ENCODE measurements at places on chromosomes 4 and X.
A peak's percentile ranks its signal among the peaks of the same experiment; 100 is the strongest.

DNA sequence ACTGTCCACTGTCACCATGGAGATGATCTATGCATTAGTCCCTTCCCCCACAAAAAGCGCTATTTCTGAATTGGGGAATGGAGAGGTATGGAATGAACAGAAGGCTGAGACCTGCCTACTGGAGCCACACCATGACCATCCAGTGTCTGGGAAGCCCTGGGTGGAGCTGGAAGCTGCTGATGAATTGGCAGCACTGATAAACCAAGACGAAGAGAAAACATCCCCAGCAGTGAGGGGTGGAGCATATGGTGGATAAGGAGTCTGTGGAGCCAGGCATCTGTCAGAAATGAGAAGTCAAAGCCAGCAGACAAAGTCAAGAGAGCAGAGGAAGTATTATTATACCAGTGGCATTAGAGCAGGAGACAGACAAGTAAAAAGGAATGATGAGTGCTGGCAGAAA is 13.2 kb downstream of the CC2D2A start:
- DNase-seq: no peak

DNA sequence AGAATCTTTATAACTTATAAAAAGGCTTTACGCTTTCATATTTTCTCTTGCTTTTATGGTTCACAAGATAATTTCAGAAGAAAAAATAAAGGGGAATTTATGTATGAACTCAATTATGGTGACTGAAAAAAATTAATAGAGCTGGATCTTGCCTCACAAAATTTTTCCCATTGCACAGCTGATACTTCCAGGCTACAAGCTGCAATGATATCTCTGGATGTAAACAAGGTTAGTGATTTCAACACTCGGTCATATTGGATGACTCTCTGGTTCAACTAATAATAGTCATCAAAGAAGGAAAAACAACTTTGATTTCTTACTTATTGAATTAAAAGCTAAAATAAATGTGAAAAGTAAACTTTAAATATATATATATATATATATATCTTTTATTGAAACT is 868.0 kb downstream of the FAT4 start:
- no peak for DNase-seq

- DNase-seq: no peak
These were observed 80.4 kb downstream of the CT47B1 start for GRCh38 chrX:120795301-120795700.

- DNase-seq: no peak
These were observed 55.3 kb downstream of the FANCB start for GRCh38 chrX:14817571-14817970.

GRCh38 chr4:157992038-157992705 is 180.7 kb downstream of the GASK1B start:
- DNase-seq: peak; percentile 20

GRCh38 chr4:70315928-70316327 is 18.9 kb upstream of the CABS1 start:
- DNase-seq: no peak

DNA sequence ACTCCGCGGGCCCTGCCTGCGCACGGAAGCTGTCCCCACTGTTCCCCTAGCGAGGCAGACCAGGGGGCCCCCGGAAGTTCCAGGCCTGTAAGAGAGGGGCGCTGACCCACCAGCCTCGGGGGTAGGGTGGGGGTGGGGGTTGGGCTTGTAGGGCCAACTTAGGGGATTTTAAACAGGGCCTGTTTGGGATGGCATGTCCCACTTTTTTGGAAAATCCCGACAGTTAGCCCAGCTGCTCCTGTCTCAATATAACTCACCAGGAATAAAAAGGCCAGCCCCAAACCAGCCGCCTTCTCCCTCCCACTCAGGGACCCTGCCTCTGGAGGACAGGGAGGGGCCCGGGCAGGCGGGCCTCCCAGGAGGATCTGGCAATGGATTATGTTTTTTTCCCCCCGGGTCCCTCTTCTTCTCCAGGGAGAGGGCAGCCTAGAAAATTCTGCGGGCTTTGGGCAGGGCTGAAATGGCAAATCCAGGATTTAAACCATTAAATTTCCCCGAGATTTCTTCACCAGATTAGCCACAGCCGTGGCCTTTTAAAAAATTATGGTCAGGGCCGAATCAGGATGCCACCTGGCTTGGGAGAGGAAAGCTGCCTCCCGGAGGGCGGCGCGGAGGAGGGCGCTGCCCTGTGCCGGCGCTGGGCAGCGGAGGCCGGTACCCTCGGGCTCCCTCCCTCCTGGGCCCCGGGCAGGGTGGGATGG is 957 bp downstream of the PPP2R2C start:
- DNase-seq: no peak

GRCh38 chrX:47143894-47144625 is 442 bp downstream of the NDUFB11 start:
- no peak for DNase-seq

DNA sequence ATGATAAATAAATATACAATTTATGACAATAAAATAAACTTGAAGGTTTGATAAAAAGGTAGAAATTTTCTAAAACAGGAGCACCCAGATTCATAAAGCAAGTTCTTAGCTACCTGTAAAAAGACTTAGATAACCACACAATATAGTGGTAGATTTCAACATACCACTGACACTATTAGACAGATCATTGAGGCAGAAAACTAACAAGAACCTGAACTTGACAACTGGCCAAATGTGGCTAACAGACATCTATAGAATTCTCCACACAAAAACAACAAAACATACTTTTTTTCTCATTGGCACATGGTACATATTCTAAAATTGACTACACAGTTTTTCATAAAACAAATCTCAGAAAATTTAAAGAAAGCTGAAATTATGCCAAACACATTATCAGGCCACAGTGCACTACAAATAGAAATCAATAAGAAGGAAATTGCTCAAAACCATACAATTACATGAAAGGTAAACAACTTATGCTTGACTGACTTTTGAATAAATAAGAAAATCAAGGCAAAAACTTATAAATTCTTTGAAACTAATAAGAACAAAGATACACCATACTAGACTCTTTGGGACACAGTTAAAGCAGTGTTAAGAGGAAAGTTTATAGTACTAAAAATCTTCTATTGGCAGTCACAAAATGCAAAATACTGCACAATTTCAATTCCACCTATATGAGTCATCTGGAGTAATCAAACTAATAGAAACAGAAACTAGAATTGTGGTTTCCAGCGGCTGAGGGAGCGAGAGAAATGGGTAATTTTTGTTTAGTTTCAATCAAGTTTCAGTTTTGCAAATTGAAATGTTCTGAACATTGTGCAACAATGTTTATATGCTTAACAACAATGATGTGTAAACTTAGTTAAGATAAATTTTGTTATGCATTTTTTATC is 925.6 kb downstream of the SH3BGRL start:
- DNase-seq: no peak

DNA sequence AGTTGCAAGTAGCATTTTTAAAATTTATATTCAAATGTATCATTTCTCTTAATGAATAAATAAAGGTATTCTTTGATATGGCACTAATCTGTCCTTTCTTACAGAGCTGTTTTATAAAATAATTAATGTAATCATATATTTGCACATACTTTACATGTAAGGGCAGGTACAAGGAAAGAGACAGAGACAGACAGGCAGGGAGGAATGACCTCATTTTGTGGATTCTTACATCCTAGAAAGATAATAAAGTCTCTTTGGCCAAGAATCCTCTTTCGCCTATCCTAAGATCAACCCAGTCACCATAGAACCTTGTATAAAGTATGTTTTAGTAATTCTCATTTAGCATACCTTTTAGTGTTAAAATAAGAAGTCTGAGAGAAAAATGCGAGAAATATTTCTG is 98.5 kb upstream of the CTSO start:
- no peak for DNase-seq

GRCh38 chr4:113908829-113909228 is 70.6 kb downstream of the ARSJ start:
- no peak for DNase-seq

DNA sequence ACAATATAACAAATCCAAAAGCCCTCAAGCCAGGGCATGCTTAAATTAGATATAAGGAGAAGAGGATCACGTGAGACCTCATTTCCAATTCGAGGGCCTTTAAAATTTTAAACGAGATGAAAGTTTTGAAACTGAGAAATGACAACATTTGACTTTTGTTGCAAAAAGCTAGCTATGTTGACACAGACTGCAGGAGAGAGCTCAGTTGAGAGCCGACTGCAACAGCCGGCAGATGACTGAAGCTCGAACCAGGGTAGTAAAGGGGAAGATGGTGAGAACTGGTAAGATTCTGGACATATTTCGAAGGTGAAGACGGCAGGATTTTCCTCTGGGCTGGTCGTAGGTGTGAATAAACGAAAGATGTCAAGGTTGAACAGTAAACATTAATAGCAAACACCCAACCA is 773 bp downstream of the PRMT9 start:
- no peak for DNase-seq

DNA sequence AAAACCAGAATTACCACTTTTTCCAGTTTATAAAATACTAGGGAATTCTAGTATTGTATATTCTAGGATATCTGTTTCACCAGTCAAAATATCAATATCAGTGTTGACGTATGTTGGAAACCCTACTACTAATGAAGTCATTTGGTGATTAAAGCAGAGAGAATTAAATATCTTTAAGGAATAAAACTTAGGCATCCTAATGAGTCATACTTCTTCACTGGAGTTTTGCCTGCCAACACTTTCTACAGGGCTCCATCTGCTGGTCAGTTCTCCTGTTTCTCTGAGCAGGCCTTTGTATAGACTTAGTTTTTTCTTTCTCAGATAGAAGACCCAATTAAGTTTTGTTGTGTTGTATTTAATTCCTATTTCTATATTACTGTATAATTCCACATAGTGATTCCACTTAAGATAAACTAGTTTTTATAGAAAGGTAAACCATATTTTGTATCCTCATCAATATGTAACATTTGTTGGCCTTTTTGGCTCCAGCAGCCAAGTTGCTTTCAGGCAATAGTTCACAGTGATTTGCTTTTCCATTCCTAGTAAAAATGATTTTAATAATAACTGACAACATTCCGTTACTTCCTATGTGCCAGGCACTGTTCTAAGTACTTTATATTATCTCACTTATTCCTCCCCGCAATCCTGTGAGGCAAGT is 3.5 kb downstream of the AP1AR start:
- DNase-seq: peak; percentile 30

DNA sequence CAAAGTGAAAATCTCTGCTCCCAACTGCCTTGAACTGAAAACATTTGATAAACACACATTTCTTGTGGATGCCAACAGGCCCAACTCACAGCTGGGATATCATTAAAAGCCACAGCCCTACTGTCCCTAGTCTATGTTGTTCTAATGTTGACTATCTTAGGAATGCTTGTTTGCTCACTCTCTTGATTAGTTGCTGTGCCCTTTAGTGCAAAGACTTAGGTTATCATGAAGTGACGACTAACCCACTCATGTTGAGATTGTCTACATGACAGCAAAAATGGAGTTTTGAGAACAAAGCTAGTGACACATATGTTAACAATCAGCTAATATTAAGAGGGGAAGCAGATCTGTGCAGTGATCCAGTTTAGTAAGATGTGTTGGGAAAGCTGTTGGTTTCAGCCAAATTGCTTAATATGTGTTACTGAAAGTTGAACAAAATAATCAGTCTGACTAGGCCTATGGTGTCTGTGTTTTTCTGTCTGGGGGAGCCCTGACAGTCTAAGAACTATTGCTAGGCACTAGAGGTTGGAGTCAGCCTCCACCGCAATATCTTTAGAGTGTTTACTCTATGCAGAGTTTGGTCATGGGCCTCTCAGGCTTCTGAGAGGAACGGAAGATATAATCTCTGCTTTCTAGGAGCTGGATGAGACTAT is 125.5 kb downstream of the ATG4A start:
- DNase-seq: no peak

DNA sequence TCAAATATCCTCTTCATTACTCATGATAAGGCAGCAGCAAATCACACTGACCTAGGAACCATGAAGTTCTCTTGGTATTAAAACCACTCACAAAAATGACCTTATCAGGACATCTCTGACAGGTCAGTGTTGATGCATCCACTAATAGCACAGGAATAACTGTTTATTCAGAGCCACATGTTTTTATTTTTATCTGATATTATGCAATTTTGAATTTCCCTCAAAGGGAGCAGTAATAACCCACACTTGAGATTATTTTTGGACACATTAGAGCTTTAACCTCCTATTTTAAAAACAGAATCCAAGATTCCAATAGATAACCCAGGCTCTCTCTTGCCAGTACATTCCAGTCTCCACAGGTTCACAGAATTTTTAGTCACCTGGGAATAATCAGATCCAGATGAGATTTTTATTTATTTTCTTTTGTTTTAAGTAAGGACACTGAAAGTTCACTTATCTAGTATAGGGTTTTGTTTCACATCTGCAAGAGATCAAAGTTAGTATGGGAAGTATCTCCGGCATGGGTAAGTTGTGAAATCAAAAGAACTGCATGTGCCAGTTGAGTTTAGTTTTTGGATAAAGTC is 36.3 kb upstream of the MYOZ2 start:
- DNase-seq: no peak

DNA sequence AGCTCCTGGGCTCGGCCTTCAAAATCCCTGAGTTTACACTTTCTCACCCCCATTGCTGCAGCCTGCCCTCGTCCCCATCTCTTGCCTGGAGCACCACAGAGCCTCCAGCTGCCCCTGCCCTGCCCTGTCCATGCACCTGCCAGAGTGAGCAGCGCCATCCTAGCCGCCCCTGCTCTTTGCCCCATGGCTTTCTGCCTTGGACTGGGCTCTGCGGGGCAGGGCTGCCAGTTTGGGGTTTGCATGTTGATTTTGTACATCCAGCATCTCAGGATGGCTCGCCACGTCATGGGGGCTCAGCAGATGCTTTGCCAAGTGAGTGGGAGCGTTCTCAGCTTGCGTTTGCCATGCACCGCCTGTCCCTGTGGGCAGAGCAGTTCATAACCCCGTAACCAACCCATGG is 67.1 kb upstream of the HGFAC start:
- DNase-seq: no peak

- peak; percentile 1 for DNase-seq
These were observed 90.6 kb downstream of the LRP2BP start for GRCh38 chr4:185304944-185305690.

GRCh38 chr4:153512952-153513500 is 46.9 kb downstream of the TMEM131L start:
- DNase-seq: no peak

GRCh38 chr4:100420571-100420970 is 97.3 kb downstream of the EMCN start:
- DNase-seq: no peak

DNA sequence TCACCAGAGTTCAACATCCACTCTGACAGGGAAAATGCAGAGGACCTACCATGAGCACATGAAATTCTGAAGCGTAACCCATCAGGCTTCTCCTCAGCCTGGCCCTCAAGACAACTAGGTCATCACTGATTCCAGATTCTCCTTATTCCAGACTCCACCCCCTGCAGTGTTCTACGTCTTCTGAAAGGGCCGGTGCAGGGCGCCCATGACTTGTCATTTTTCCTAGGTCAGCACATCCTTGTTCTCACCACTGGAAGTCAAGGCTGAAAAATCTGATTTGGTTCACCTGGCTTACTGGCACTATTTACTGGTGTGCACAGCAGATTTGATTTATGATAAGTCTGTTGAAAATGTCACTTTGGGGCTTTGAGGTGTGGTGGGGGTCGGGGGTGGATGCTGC is 140.9 kb upstream of the KLF3 start:
- no peak for DNase-seq

DNA sequence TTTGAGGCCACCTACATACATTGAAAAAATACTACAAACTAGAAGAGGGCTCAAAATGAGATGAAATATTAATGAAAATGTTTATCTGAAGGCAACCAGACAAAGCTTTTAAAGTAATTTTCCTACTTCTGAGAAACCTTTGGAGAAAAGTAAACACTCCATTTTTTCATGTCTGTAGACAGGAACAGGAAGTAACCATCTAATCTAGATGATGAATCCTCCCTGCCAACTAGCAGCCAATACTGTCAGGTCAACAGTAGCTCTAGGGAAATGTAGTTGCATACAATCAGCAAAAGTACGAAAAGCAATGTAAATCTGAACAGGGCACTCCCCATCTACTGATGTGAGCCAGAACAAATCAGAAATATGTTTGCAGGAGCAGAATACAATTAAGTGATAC is 49.0 kb downstream of the AMMECR1 start:
- no peak for DNase-seq

All from stimulated activated CD4-positive, alpha-beta T cell treated with anti-CD3 and anti-CD28 coated beads, Interleukin-15, amount 100 ng/mL, for 48 hours (primary cell).